ENCODE measurements at places on chromosomes 5 and 9. TPM values are rescaled to one million over a fixed set of nuclear protein-coding genes. Genes with fewer than 3 reads are reported as not detected.
A peak's percentile ranks its signal among the peaks of the same experiment; 100 is the strongest.

Gene KLHL3
- 7.5 TPM for polyA plus RNA-seq

- no peak for DNase-seq
Observed at GRCh38 chr5:17018871-17019270, 82.8 kb upstream of the MYO10 start.

GRCh38 chr9:123011878-123012528, 21.5 kb upstream of the GPR21 start:
- no peak for DNase-seq

GRCh38 chr9:135087489-135087792, at the start of gene OLFM1:
OLFM1 (plus strand) TSS chr9:135087668; CDS start chr9:135087990, 322 bp downstream.
- peak; percentile 46 for DNase-seq

DNA sequence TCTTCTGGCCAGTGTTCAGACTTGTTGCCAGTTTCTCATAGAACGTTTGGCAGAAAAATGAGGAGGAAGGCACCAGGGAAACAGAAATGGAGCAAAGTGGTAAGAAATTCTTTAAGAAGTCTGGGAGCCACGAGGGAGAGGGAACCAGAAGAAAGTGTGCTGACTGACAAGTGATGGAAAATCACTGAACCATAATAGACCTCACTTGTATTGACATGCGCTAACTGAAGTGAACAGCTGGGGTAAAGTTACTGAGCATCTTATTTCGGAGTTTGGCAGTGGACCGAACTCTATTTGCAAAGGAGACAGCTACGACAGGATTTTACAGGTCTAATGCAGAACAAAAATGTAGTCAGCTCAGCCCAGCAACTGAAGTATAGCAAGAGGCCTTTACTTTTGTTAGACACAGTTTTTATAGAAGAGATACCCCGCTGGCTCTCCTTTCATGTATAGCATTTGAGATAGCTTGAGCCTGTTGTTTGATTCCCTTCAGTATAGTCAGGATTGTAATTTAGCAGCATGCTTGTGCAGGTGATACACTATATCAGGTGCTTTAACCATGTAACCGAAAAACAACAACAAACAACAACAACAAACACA, 53.6 kb downstream of the HMHB1 start:
- no peak for DNase-seq

Gene SGCD
- not detected for polyA plus RNA-seq

GRCh38 chr9:76572151-76572550, 113.2 kb downstream of the GCNT1 start:
- DNase-seq = no peak

DNA sequence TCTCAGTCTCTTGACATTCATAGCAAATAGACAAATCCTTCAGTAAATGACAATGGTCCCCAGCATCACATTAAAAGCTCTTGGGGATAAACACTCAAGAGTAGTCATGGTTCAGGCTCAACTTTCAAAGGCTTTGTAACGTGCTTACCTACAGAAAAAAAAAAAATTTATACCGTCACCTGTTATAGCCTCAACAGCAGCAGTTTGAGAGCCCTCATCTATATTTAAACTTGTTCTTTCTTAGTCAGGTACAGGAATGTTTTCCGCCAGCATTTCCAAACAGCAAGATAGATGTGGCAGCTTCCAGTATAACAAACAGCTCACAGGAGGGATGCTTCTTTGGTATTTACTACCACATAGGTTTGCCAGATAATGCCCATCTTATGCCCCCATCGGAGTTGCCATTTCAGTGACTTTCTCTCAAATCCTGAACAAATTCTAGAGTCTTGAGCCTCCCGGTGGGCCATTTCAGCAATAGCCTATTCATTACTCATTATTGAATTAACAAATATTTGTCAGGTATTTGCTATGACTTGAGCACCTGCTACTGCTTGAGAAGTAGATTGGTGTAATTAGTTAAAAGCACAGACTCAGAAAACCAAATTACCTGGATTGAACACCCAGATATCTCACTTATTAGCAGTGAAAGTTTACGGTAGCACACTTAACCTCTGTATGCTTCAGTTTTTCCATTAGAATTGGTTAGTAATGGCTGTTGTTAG, 470.0 kb downstream of the EBF1 start:
- DNase-seq = no peak

DNA sequence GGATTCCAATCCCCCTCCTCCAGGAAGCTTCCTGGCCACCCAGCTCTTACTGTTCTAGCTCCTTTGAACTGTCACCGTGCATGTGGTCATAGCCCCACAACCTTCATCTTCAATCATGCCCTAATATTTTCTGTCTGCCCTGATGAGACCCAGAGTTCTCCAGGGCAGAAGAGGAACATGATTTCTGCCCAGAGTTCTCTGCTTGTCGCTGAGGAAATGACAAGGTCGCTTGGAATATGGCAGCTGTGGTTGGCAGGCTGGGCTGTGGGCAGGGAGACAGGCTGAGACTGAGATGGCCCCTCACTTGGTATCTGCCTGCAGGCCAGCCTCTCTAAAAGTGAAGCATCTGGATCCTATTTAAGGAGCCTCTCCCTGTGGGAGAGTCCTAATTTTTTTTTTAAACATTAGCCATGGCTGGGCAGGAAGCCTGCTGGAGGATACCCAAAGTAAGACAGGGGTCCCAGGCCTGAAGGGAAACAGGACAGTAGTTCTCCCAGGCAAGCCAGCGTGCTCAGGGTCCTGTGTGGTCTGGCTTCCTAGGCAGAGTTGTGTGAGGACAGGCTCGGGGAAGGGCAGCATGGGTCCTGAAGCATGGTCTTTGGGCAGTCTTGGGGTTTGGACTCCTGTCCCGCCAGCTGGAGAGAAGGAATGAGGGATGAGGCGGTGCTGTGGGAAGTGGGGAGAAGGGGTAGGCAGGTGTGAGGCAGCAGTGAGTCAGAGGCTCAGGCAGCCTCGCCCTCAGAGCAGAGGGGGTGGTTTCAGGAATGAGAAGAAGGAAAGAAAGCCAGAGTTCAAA, 242.1 kb downstream of the FSTL4 start:
- no peak for DNase-seq

Gene AHRR
- 7.1 TPM for polyA plus RNA-seq

DNA sequence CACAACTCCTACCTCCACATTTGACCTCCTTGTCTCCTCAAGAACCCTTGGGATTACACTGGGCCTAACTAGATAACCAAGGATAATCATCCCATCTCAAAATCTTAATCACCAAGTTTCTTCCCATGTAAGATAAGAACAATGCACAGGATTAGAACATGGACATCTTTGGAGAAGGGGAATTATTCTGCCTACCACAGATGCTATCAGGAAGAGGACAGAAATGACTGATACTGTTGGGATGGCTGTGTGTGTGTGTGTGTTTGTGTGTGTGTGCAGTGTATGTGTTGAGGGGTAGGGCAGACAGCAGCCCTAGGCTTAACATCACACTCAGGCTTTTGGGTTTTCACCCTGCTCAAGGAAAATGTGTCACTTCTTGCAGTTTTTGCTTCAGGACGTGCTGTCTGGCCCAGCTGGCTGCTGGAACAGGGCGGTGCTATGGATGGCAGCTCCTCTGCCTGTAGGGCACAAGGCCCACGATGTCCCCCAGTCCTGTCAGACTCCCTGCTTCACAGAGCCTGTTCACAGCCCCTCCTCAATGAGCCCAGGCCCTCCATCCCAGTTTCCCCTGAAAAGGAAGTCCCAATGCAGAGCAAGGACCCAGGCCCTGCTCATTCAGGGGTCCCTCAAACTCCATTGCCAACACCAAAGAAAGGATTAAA, 7.7 kb downstream of the CA9 start:
- DNase-seq = no peak

Gene TRAF1
- polyA plus RNA-seq = 2.6 TPM

Gene QRFP
- not detected for polyA plus RNA-seq

DNA sequence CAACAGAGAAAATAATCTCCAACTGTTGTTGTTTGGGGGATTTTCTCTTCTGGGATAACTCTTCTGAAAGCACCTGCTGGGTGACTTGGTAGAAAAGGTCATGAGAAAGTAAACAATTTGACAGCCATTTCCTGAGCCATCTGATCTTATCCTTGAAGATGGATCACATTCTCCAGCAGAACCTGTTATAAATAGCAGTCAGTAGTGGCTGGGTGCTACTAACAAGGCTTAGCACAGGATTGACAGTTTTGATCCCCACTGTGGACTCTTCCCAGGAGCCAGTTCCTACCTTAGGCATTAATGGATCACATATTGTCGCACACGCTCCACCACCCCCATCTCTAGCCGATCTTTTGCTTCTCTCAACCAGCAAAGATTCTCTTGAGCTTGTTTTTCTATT, 220.2 kb downstream of the PLK2 start:
- peak; percentile 46 for DNase-seq

Gene CRHBP
- 0.08 TPM for polyA plus RNA-seq

Gene TOR2A
- polyA plus RNA-seq = 23.9 TPM

DNA sequence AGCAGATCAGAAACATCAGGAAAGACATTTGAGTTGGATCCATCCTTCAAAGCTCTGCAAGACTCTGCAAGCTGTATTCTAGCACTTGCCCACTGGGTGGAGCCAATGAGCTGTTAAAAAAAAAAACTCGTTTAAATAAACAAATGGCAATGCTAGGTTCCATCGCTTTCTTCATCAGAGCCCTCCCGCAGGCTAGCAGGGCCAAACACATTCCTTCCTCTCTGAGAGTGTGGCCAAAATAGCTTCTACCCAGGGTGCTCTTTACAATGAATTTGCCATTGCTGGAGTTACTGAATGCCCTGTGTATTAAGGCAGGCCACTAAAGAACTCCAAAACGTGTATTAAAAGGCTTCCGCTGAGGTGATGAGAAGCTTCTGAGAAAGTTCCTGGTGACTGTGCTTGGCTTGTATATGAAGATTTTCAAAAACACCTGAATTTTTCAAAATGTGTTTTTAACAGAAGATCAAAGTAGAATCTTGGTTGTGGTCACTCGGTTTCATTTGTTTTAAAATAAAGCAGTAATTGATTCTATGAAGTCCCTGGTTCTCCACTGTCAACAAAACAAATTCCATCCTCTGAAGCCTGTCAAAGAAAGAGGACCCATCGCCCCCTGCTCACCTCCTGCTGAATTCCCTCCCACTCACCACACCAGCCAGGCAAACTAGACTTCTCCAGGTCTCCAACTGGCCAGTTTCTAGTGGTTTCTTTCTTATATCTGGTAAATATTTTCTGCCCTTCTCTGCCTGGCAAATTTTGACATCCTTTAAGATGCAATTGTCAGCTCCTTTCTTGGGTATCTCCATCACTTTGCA, 36.5 kb upstream of the EQTN start:
- peak; percentile 79 for DNase-seq

DNA sequence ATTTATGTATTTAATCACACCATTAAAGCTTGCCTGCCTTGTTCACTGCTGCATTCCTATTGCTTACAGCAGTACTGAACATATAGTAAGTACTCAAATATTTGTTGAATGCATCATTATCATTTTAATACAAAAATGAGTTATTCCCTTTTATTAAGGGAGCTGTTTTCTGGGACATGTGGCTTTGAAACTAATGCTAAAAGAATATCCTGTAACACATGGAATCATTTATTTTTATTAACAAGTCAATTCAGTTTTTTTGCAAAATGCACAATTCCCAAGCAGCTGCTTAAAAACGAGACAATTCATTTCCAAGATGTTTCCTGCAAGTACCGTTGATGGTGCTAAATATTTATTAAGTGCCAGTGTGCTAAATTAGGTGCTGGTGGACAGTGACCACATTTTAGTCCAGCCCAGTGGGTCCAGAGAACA, 148.3 kb upstream of the NR3C1 start:
- DNase-seq = no peak

Gene SLC28A3
- not detected for polyA plus RNA-seq

GRCh38 chr9:30524311-30524710, 1860.1 kb upstream of the ACO1 start:
- DNase-seq = no peak

- no peak for DNase-seq
Observed at GRCh38 chr5:5499442-5499841, 77.0 kb downstream of the ICE1 start.

Gene PTTG1
- 157 TPM for polyA plus RNA-seq

Measured in endothelial cell of umbilical vein (primary cell).